Caco-2 (cell line): ENCODE measurements at places on chromosomes 4 and X. TPM values are rescaled to one million over a fixed set of nuclear protein-coding genes. Genes with fewer than 3 reads are reported as not detected.

Gene SPATA18
- not detected in 2 replicates for total RNA-seq

Gene SHROOM4
- 0.09 and 0.12 TPM in 2 replicates for total RNA-seq

Gene GPC3
- 233 and 266 TPM in 2 replicates for total RNA-seq

Gene DMP1
- total RNA-seq: not detected in 2 replicates

GRCh38 chr4:45423896-45424295 lies 697.5 kb upstream of the GNPDA2 start:
- H3K4me3 ChIP-seq: no peak overlapping the region
- H3K4me1 ChIP-seq: no peaks in the 10 kb centered on the region
- H3K27ac ChIP-seq: no peak overlapping the region
- DNase-seq: no peak
- no peaks in the 10 kb centered on the region for H3K27me3 ChIP-seq

DNA sequence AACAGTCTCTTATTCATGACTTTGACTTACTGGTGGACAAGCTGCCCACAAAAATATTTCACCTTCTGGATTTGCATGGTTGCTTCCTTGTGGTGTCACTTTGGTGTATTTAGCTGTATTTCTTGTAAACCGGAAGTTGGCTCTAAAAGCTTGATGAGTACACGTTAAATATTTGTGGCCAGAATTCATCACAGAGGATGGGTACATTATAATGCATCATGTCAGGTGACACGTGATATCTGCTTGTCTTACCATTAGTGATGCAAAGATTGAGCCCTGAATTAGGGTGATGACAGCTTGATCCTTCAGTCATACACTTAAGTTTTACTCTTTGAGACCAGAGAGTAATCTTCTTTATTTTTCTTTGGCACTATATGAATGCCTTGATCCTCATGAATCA lies 188.3 kb upstream of the RPS6KA3 start:
- H3K4me3 ChIP-seq: no peak overlapping the region
- no peaks in the 10 kb centered on the region for H3K4me1 ChIP-seq
- H3K36me3 ChIP-seq: no peaks in the 10 kb centered on the region
- H3K27me3 ChIP-seq: no peaks in the 10 kb centered on the region
- H3K27ac ChIP-seq: no peak overlapping the region

GRCh38 chrX:107654566-107654871 lies 26.2 kb downstream of the PRPS1 start:
- no peak overlapping the region for H3K4me3 ChIP-seq
- no peaks in the 10 kb centered on the region for H3K27me3 ChIP-seq
- H3K27ac ChIP-seq: no peak overlapping the region
- no peak for DNase-seq
- no peaks in the 10 kb centered on the region for H3K4me1 ChIP-seq
